ENCODE measurements at places on chromosomes 13 and 19.
A peak's percentile ranks its signal among the peaks of the same experiment; 100 is the strongest.

GRCh38 chr13:99357131-99357596 lies 50.0 kb upstream of the GPR183 start:
- peak; percentile 62 for DNase-seq

GRCh38 chr13:71360041-71360440 lies 507.0 kb downstream of the DACH1 start:
- no peak for DNase-seq

DNA sequence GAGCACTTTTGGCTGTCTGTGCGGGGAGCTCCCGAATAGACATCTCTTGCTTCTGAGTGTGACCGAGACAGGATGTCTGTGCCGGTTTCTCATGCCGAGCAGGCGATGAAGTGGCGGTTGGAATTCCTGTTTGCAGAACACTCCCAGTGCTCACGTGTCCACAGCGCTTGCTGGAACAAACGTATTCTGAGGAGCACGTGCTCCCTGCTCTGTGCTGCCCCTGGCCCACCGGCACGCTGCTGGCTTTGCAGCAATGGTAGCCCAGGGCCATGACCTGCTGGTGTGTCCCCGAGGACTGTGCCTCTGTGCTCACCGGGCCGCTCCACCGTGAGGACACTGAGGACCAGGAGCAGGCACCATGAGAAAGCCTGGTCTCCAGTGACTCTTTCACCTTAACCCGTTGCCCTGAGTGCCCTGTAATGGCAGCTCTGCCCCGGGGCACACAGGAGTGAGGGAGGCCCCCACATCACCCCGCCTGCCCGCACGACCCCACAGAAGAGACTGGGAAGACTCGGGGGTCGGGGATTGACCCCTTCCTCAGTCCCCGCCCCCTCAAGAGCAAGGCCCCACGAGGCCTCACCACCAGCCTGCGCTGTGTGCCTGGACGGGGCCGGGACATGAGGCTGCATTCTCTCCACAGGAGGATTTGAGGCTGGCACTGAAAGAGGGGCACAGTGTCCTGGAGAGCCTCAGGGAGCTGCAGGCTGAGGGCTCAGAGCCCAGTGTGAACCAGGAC lies 40.0 kb upstream of the F7 start:
- DNase-seq, result no peak

- DNase-seq, result no peak
These were observed 327.8 kb downstream of the ATP8A2 start for GRCh38 chr13:25699600-25699999.

- no peak for DNase-seq
These were observed 3.6 kb upstream of the ADAMTSL5 start for GRCh38 chr19:1516395-1516753.

- no peak for DNase-seq
These were observed 100.0 kb downstream of the LMO7 start for GRCh38 chr13:75736173-75736572.

DNA sequence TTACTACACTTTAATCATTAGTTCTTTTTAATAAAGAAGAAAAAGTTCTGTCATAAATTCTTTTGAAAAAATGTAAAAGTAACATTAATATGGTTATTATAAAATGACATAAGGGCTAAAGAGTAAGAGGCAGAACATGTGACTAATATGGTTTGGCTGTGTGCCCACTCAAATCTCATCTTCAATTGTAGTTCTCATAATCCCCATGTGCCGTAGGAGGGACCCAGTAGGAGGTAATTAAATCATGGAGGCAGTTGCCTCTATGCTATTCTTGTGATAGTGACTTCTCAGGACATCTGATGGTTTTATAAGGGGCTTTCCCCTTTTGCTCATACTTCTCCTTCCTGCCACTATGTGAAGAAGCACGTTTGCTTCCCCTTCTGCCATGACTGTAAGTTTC lies 104.5 kb downstream of the UGGT2 start:
- no peak for DNase-seq

GRCh38 chr13:73772449-73773167 lies 361.6 kb downstream of the KLF12 start:
- no peak for DNase-seq

GRCh38 chr13:31835932-31836331 lies 96.6 kb downstream of the RXFP2 start:
- DNase-seq, result no peak

GRCh38 chr19:7894612-7895309 lies 6.5 kb downstream of the LRRC8E start:
- no peak for DNase-seq

- no peak for DNase-seq
These were observed 294.9 kb downstream of the SHISA2 start for GRCh38 chr13:25756912-25757311.

DNA sequence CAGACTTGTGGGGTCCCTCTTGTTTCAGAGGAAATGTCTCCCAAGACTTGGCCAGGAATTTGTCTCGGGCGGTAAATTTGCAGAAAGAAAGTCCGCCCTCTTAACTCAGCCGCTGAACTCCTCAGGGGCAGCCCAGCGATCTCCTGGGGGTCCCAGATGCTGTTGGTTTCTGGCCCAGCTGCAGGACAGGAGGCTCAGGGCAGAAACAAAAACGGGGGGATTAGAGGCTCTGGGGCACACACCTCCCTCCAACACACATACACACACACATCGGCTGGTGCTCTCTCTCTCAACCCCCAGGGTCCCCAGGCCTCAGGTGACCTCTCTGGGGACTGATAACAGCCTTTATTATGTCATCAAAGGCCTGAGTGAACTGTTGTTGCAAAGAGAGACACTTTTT lies 7.1 kb downstream of the ARHGEF18 start:
- DNase-seq, result no peak

DNA sequence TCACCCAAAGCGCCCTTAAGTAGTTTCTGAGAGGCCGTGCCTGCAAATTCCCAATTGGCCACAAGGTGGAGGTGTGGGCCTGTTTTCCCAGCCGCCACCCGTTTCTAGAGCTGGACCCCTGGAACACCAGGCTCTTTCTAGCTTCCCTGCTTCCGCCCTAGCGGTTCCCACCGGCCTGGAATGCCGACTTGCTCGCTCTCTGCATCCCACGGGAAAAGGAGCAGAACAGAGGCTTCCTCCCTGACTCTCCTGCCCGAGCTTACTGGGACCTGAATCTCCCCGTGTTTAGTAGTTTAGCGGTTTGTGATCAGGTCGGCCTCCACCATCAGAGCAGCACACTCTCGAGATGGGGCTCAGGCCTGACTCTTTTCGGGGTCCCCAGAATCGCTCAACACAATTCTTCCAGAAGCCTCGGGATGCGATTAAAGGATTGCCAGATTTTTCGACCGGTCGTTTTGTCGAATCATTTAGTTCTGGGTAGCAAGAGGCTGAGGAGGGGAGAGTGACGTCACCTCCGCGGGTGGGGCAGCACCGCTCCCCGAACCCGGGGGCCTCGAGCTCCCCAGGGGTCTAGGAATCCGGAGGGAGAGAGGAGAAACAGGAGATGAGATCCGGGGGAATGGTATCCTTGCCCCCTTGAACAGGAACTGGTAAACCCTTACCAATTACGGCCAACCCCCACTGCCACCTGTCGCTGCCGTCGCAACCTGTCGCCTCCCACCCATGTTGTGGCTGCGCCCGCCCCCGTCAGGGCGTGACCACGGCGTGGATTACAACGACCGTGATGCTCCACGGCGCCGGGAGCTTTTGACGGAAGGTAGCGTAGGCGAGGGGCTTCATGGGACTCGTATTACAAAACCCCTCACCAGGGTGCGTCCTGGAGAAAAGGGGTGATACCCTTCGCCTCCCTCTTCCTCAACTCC lies 8.0 kb downstream of the NAPSA start:
- DNase-seq, result peak; percentile 86

GRCh38 chr19:5501907-5502306 lies 46.7 kb downstream of the ZNRF4 start:
- no peak for DNase-seq

DNA sequence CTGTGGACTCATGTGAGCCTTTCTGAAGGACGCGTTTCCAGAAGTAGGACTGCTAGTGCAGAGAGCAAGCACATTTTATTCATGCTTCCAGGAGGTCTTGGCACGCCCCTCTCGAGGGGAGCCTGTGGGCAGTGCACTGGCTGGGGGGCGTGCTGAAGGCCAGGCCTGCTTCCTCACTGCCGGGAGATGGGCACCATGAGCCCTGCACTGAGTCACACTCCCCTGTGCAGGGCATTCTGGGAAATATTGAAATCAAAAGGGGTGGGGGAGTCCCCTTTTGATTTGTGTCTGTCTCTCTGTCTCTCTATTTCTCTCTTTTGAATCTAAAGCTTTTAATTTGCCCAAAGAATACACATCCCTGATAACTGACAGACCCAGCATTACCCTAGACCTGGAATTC lies 34.0 kb downstream of the DPF1 start:
- DNase-seq, result no peak

GRCh38 chr19:9836021-9836420 lies 903 bp downstream of the PIN1 start:
- DNase-seq, result no peak

- no peak for DNase-seq
These were observed 67.9 kb downstream of the ATP11A start for GRCh38 chr13:112757759-112758086.

GRCh38 chr19:24141612-24142011 lies 54.6 kb downstream of the ZNF254 start:
- DNase-seq, result no peak

GRCh38 chr19:50870417-50871089 lies 2.7 kb upstream of the KLK2 start:
- no peak for DNase-seq

DNA sequence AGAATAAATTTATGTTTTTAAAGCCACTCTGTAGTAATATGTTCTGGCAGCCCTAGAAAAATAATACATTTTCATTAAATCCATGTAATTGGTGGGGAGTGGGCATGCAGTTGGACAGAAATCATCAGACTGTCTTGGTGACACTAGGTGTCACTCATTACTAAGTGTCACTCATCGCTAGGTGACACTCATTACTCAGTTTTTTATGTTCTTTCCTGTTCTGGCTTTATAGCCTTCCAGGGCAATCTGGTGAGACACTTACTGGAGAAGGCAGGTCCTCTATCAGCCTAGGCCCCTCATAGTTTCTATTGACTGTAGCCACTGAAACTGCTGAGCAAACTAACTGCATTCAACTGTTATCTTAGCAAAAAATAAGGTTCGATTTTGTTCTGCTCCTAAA lies 542.1 kb downstream of the SLITRK1 start:
- DNase-seq, result no peak

DNA sequence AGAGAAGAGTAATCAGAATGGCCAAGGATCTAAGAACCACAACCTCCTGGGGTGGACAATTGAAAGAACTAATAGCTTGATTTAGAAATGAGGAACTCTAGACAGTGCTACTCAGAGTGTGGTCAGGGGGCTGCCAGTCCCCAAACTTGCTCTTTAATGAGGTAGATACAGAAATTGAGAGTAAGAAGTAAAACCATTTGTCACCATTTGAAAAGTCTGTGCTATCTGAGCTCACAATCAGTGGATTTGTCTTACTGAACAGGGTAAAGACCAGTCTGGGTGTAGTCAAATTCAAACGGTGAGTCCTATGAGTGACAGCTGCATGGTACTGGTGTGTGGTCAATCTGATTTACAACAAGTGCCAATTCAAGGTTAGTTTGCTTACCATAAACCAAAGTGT lies 118.9 kb downstream of the KL start:
- no peak for DNase-seq

DNA sequence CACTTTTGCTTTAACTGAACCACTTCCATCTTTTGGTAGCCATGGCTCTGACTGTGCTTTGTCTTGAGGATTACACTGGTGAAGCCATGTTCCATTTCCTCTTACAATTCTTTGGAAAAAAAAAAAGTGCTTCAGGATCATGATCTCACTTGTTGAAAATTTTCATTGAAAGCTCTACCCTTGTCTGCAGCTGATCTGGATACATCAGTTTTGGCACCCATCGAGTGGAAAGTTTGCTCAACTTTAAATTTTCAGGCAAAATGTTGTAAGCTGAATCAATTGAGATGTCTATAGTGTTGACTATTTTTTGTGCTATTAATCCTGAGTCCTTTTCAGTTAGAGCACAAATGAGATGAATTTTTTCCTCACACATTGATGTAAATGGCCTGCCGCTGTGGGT lies 48.3 kb upstream of the RFXAP start:
- DNase-seq, result no peak

DNA sequence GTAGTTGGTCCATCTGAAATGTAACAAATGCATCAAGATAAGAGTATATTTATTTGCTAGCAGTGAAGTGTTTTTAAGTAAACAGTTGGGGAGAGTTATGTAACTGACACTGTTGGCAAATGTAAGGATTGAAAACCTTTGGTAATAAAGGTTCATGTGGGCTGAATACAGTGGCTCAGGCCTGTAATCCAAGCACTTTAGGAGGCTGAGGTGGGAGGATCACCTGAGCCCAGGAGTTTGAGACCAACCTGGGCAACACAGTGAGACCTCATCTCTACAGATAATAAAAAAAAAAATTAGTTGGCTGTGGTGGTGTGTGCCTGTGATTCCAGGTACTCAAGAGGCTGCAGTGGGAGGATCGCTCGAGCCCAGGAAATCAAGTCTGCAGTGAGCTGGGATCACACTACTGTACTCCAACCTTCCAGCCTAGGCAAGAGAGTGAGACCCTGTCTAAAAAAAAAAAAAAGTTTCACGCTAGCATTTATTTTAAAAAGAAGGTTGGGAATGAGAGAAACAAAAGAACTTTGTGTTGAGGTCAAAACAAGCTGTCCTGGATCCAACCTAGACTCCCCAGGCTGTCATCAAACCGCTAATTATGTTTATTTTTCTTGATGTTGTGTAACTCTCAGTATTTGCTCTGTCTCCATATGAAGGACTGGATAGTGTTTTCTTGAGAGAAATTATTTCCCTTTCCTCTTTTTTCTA lies 20.7 kb downstream of the SETDB2 start:
- no peak for DNase-seq

GRCh38 chr19:3279306-3279705 lies 54.8 kb downstream of the CELF5 start:
- DNase-seq, result no peak

GRCh38 chr19:53518716-53519115 lies 19.2 kb upstream of the ZNF331 start:
- no peak for DNase-seq

DNA sequence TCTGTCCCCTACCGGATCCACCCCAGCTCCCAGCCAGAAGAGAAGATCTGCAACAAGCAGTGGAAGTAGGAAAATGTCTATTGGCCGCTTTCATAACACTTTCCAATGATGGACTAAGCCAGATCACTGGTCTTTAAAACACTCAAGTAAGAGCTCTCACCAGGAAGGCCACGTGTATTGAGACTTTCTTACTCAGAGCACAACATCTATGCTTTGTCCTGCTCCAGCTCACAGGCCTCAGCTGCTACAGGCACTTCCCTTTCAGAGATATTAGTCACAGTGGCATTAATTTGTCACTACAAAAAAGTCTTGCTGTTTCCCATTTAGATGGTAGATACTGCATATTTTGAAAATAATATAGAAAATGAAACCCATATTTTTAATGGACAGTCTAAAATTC lies 164.2 kb downstream of the ABCC4 start:
- no peak for DNase-seq

DNA sequence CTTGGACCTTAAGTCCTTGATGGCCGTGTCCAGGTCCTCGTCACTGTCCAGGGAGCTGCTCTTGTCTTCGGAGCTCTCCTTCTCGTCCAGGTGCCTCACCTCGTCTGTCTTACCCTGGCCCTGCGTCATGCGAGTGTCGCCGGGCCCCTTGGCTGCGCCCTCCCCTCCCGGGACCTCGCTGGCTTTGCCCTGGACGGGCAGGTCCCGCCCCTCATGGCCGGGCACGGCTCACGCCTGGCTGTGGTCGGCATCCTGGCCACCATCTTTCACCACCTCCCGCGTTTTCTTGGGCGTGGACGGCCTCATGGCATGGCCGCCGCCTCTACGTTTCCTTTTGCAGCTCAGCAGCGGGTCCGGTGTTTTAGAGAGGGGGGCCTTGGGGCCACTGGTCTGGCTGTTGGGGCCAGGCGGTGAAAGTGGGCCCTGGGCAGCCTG lies 14.8 kb downstream of the RB1 start:
- no peak for DNase-seq
